ENCODE measurements at places on chromosomes 12 and 14.

DNA sequence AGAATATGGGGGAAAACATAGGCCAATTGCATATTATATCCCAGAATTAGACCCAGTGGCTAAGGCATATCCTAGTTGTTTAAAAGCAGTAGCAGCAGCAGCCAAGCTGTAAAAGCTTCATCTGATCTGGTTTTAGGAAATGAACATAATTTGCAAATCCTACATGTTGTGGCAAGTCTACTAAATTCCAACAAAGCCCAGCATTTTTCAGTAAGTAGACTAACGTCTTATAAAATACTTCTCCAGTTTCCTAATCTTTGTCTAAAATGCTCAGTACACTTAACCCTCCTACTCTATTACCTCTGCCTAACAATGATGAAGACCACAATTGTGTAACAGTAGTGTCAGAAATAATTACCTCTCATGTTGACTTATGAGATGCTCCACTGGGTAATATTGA, 70.9 kb upstream of the RERGL start:
- no peak for DNase-seq

DNA sequence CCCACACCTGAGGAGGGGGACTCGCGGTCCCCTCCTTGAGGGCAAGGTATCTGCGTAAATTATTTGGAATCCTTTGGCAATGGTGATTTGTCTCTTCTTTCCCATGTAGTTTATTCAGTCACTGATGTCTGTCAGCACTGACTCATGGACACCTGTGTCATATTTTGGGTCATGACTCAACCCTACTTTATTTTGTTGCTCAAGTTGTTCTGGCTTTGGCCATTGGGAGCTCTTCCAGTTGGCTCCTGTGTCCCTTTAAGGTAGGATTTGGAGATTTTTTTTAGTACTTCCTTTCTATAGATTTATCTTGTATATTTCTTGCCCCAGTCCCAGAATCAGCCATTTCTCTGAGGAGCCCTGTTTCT, 47.4 kb upstream of the C14orf180 start:
- no peak for DNase-seq

DNA sequence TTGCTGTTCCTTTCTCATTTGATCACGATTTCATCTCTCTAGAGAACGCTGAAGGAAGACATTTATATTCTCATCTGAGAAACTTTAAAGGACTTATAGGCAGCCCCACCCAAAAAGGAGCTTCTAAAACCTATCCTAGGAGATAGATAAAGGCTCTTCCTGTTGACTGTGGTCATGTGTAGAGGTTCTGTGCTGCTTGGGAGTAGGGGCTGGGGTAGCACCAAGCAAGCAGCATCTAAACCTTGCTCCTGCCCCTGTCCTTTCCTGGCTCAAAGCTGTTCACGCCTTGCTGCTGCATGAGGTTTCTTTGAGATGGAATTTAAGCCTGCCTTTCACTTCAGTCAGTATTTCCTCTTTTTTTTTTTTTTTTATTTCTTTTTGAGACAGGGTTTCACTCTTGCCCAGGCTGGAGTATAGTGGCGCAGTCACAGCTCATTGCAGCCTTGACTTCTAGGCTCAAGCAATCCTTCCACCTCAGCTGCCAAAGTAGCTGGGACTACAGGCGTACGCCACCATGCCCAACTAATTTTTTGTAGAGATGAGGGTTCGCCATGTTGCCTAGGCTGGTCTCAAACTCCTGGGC, 41.4 kb downstream of the RAB35 start:
- no peak for DNase-seq

GRCh38 chr14:103078420-103078749, 5.6 kb upstream of the LBHD2 start:
- peak; percentile 46 for DNase-seq

GRCh38 chr12:30985814-30986452, 59.4 kb downstream of the TSPAN11 start:
- DNase-seq, result no peak

GRCh38 chr14:24430682-24431568, 1.2 kb downstream of the KHNYN start:
- peak; percentile 66 for DNase-seq

- no peak for DNase-seq
Measured at GRCh38 chr14:68898248-68899032, 80.7 kb downstream of the ACTN1 start.

- DNase-seq, result no peak
Measured at GRCh38 chr12:92059960-92060359, 85.7 kb downstream of the BTG1 start.

DNA sequence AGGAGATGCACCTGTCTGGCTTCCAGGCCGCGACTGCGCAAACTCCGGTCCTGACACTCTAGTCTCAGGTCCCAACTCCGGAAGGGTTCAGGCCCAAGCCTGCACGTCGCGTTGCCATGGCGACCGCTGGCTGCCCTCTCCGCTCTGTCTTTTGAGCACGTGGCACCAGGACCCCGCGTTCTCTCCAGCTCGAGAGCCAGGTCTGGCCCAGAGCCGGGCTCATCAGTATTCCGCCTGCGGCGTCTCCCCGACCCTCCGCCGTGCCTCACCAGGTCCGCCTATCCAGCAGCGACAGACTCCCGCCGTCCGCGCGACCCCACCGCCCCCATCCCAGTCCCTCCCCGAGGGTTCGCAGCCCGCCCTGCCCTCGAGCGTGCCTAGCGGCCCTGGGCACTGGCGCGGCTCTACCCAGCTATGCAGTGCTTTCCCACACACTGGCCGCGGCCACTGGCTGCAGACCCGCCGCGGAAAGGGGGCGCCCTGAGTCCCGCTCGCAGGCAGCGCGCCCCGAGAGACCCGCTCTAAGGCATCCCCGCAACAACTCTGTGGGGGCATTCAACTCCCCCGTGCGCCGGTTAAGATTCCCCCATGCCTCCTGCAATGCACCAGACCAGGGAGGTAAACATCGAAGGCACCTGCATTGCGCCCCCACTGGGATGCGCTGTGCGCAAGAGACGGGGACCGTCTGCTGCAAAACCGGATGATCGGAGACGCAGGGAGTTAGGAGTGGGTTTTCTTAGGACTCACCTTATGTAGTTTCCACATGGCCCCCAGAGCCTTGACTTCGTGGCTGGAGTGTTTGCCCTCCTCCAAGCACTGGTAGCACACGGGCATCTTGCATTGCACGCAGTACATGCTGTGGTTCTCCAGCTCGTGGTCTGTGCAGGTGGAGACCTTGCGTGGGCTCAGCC, 1.3 kb downstream of the TRIM9 start:
- no peak for DNase-seq

GRCh38 chr12:108670066-108670631, 36.5 kb upstream of the SELPLG start:
- DNase-seq, result no peak

DNA sequence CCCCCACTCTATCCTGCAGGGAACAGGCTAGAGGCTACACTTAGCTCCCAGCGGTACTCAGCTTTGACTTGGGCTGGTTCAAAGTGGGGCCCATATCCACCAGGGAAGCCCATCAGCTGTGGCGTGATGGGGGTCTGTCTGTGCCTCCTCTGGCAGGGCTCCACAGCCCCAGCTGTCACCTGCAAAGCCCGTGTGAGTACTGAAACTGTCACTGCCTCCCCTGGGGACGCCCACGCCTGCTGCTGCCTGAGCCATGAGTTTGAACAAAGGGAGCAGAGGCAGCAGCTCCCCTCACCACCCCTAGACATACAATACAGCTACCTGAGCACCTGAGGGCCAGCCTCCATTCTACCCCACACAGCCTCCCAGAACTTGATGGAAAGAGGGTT, 5.0 kb downstream of the REM2 start:
- DNase-seq, result peak; percentile 77

DNA sequence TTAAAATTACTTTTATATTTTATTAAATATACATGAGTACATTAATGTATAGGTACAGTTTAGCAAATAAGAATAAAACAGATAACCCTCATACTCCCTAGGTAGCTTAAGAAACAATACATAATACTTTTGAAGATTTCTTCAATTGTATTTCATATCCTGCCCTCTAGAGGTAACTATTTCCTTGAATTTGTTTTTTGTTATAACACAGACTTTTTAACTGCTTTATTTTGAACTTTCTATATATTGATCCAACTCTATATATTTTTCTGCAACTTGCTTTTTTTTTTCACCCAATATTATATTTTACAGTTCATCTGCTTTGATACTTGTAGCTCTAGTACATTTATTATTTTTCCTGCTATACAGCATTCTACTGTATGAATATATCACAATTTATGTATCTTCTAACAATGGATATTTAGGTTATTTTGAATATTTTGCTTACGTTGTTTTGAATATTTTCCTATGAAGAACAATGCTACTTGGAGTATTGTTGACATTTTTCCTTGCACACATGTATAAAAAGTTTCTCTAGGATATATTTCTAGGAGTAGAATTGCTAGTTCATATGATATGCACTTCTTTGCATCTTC, 72.8 kb upstream of the ABCD2 start:
- DNase-seq, result no peak

GRCh38 chr12:114882083-114882482, 198.1 kb upstream of the TBX3 start:
- DNase-seq, result no peak

- DNase-seq, result peak; percentile 48
Measured at GRCh38 chr12:25958428-25959070, at the start of gene RASSF8. TSS of gene RASSF8 (plus strand) at chr12:25958682. CDS start at chr12:26055344, 96,662 bp downstream.

DNA sequence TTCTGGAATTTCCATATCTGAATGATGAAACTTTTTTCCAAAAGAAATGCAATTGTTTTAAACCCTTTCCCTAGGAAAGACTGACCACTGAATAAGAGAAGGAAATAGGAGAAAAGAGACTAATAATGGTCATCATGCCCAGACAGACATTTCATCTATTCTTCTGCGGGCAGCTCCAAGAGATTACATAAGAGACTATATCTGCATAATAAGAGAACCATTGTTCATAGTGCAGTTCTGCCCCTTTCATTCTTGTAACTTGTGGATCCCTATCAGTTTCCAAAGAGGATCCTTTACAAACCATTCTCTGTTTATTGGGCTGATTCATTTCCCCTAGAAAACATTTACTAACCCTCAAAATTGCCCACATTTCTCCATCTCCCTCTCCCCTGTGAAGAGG, 197.8 kb downstream of the FSCB start:
- no peak for DNase-seq

DNA sequence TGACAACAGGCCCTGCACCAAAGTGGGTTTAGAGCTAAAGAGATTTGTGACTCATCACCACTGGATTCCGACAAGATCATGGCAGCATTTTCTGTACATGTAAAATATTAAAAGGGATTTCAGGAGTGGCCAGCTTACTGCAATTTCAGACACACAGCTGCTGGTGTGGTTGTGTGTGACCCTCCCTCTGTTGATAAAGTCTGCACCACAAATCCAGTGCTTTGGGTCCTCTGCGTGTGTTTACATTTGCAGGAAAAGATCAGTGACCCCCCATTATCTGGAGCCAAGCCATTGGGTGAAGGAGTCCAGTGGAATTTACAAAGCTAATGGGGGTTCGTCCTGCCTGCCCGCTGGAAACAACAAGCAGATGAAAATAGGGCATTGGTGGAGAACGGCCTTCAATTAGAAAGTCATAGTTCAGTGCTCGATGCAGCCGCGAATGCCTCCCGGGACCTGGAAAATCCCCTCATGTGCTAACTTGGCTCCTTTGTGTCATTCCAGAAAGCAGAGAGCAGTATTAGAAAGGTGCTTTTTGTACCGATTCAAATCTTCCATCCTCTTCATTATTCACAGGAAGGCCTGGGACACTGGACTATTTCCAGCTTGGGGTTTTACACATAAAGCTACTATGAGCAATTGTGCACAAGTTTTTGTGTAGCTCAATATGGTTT, 188.5 kb upstream of the TMEM132C start:
- DNase-seq, result no peak

DNA sequence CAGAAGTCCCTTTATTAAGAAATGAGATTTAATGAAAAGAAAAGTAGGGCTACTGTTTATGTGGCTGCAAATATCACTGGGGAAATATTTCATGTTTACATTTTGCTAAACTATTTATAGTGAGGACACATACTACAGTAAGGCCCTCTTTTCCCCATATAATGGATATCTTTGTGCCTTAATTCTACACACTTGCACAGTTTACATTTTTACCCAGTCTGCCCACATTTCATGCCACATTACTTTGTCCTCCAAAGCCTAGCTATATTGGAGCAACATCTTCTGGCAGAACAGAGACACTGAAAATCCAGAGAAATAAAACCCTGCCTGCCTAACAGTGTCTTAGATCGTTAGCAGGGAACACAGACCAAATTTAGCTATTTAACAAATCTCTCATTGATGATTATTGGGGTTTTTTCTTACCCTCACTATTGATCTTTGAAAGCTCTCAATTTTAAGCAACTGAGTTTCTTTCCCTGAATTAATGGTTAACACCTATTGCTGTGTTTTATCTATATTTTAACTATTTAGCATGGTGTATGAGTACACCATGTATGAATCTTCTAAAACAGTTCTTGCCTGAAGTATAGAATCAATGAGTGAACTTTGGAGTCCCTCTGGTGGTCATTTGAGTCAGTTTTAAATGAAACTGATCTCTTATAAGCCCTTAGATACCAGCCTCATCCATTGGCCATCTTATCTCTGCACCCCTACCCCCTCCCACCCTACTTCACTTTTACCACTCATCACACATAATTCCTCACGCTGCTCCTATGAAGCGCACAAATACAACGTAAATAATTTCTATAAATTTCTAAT, 170.2 kb downstream of the BCAT1 start:
- no peak for DNase-seq

DNA sequence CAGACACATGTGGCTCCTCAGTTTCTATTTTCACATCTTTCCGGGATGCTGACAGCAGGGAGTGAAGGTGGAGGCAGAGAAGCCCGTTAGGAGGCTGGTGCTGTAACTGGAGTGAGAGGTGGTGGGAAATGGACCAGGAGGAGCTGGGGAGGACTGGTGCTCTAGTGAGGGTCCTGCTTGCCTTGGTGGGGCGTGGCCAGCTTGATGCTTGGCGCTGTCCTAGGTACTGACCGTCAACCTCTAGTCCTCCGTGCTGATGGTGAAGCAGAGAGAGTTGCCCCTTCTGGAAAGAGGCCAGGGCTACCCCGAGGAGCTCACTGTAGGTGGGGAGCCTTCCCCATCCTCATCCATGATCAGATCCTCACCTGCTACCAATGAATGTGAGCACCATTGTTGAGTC, 1.4 kb downstream of the TRMT61A start:
- DNase-seq, result no peak

GRCh38 chr14:50943261-50943942, 881 bp downstream of the PYGL start:
- no peak for DNase-seq

GRCh38 chr12:39395866-39396265, 47.1 kb downstream of the KIF21A start:
- DNase-seq, result no peak

All from activated B cell treated with CpG ODN at 0.5 μM for 24 hours (primary cell).